ENCODE measurements at places on chromosomes 5 and 9. TPM values are rescaled to one million over a fixed set of nuclear protein-coding genes. Genes with fewer than 3 reads are reported as not detected.

Gene CD14
- 0.56 TPM for total RNA-seq

Gene PJA2
- total RNA-seq, result 53.8 TPM

Gene ZBTB43
- 23.6 TPM for total RNA-seq

Gene FOXD4
- 0.20 TPM for total RNA-seq

Gene TRPM6
- not detected for total RNA-seq

Gene ERAP2
- 153 TPM for total RNA-seq

Gene CDC14B
- total RNA-seq, result 2.2 TPM

Gene COL15A1
- 0.51 TPM for total RNA-seq

Gene SLC45A2
- 0.34 TPM for total RNA-seq

Gene GRXCR2
- not detected for total RNA-seq

Gene JADE2
- 104 TPM for total RNA-seq

Measured in T-helper 1 cell treated with Interleukin-12 subunit alpha and Interleukin-12 subunit beta and Interleukin-4 antibody, amounts not matched to agents 30 ng/mL and 1 ng/mL, for 36 hours (primary cell).